ENCODE measurements at places on chromosomes 7 and 10.

GRCh38 chr7:105022458-105022857 is 8.5 kb downstream of the KMT2E start:
- DNase-seq: no peak

DNA sequence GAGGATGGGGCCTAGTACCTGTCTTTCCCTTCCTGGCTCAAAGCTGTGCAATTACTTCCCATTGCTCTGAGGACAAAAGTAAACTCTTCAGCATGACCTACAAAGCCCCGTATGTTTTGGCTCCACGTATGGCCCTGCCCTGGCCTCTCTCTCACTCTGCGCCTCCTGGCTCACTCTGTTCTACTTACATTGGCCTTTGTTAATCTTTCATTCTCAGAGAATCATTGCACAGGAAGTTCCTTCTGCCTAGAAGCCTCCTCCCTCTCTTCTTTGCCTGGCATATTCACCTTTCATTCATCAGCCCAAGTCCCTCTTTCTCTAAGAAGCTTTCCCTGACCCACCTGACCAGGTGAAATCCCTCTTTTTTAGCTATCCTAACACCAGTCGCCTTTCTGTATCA is 23.9 kb downstream of the LIPM start:
- DNase-seq: no peak

DNA sequence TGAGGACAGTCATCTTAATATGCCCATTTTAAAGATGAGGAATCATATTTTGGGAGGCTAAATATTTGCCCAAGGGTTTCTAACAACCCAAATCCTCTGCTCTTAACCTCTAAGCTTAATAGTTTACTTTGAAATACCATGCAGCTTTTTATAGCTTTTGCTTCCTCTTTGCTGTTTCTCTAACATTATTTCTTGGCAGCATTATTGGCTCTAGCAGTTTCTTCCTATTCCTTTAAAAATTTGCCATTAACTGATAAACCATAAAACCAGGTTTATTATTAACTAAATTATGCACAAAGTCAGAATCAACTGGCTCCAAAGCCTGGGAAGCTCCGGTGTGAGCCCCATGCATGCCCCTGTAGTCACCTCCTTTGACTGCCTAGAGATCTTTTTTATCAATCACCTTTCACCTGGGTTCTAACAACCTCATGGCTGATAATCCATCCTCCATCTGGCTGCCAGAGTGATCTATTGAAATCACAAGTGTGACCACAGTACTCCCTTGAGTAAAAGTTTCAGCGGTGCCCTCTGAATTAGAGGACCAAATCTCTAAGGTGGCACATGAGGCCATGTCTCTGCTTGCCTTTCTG is 62.4 kb downstream of the ITGB8 start:
- DNase-seq: no peak

DNA sequence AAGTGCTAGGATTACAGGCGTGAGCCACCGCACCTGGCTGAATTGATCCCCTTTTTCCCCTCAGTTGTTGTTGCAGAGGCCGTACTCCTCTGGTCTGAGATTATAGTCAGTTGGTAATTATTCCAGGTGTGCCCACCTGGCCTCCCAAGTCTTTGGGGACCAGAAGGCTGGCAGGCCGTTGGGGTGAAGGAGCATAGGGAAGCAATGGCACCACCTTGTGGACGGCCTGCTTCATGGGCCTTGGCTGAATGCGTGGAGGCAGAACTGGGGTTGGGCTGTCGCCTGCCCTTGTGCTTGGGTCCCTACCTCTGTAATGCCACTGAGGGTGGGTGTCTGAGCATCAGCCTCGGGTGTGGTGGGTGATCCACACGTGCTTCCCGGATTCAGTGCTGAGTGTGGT is 125.7 kb downstream of the RGS10 start:
- peak; percentile 14 for DNase-seq

DNA sequence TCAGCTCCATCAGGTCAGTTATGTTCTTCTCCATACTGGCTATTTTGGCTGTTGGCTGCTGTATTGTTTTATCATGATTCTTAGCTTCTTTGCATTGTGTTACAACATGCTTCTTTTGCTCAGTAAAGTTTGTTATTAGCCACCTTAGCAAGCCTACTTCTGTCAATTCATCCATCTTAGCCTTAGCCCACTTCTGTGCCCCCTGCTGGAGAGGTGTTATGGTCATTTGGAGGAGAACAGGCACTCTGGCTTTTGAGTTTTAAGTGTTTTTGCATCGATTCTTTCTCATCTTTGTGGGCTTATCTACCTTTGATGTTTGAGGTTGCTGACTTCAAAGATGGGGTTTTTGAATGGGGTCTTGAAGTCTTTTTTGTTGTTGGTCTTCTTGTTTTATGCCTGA is 204.6 kb upstream of the FOXP2 start:
- no peak for DNase-seq

DNA sequence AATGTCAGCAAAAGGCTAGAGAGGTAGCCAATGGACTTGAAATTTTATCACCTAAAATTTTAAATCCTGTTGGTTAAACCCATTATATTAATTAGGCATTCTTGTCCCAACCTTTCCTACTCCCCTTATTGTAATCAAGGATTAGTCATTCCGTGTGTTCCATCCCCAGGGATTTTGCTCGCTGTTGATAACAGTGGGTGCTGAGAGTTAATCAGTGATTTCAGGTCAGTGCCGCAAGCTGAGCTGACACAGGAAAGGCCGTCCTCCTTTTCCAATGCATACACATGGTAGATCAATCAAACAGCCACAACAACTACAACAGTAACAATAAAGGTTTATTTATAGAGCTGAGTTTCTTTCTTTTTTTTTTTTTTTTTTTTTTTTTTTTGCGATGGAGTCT is 271.4 kb downstream of the ACTR3B start:
- no peak for DNase-seq

DNA sequence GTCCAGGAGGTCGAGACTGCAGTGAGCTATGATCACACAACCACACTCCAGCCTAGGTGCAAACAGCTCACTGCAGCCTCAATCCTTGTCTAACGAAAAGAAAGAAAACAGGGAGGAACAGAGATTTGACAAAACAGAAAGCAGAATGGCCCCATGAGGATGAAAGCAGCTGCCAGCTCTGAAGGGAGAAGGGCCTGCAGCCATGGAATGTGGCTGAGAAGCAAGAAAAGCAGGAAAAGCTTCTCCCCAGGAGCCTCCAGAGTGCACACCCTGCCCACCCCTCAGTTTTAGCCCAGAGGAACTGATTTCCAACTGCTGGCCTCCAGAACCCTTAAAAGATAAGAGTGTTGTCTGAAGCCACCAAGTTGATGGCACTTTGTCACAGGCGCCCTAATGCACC is 13.0 kb downstream of the ESYT2 start:
- no peak for DNase-seq
